Suprapubic skin (tissue), 4 donors: ENCODE measurements at places on chromosomes 1 and 21. TPM values are rescaled to one million over a fixed set of nuclear protein-coding genes. Genes with fewer than 3 reads are reported as not detected.

SDC3 gene
- total RNA-seq: 7.7 TPM

KRTAP19-3 gene
- total RNA-seq: not detected

PDZK1 gene
- 4.3 TPM for total RNA-seq

S100A7 gene
- total RNA-seq: 5.1 TPM

ITGB2 gene
- 15.4 TPM for total RNA-seq

DPH2 gene
- total RNA-seq: 64.4 TPM

TMEM61 gene
- total RNA-seq: 6.3 TPM

ADAMTS4 gene
- 0.93 TPM for total RNA-seq

S100A10 gene
- 165 TPM for total RNA-seq

ETNK2 gene
- total RNA-seq: 40.7 TPM

DNA sequence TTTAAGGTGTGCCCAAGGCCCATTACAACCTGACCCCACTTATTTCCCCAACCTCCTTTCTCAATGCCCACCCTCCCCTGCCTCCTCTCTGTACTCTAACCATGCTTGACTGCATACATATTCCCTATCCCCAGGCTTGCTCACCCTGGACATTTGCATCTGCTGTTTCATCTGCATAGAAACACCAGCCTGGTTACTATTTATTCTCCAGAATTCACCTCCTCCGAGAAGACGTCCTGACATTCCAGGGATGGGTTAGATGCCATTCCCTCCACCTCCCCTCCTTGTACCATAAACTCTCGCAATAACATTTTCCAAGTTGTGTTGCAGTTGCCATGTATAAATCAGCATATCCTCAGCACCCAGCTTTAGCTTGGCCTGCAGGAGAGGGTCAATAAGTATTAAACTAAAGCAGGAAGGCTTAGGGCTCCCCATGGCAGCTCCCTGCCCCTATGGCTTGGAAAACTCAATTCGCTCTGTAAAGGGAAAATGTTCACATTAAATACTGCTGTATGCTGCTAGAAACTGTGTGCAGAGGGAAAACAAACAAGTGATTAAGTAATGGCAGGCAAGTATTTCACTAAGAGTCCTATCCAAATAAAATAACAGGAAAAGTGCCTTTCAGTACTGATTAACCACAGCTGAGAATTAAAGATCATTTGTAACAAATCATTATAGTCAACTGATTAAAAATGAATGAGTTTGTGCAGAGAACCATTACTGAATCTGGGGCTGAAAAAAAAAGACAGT is 202.3 kb downstream of the TNR start:
- H3K36me3 ChIP-seq: no peaks in the 10 kb centered on the region
- no peak overlapping the region for H3K4me3 ChIP-seq
- no peaks in the 10 kb centered on the region for H3K4me1 ChIP-seq
- no peak overlapping the region for H3K27ac ChIP-seq

DNA sequence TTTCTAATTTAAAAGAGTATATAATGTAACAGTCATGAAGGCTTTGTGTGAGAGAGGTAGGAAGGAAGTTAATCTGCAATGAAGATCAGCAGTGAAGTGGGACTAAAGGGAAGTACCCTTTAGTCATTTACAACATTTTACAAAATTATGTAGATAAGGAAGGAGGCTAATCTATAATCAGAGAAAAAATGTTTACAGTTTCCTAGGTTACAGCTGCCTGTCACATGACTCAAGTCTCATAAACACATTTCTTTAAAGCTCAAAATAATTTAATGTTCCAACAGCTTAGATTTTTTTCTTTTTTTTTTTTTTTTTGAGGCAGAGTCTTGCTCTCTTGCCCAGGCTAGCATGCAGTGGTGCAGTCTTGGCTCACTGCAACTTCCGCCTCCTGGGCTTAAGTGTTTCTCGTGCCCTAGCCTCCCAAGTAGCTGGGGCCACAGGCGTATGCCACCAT is 26.2 kb upstream of the CAP1 start:
- H3K4me1 ChIP-seq: no peaks in the 10 kb centered on the region
- no peak overlapping the region for H3K27ac ChIP-seq
- H3K4me3 ChIP-seq: no peak overlapping the region

- no peak for DNase-seq
- H3K4me1 ChIP-seq: peaks cover 19% of the 10 kb centered on the region
- no peaks in the 10 kb centered on the region for H3K36me3 ChIP-seq
Measured at GRCh38 chr1:162323023-162323422, 53.6 kb downstream of the SPATA46 start.

DNA sequence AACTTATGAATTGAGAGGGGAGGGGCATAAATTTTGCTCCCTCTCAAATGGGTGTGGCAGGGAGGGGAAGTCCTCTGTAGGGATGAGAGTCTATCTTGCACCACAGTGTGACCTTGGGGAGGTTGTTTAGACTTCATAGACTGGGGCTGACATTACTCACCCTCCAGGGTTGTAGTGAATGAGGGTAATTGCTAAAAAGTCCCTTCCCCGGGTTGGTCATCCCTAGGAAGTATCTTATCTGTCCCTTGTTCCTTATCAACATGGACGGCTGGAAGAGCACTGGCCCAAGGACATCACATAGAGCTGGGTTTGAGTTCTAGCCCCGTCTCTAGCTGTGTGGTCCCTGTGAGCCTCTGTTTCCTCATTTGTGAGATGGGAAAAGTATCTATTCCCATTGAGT is 52.4 kb upstream of the SLC2A1 start:
- H3K4me1 ChIP-seq: peaks cover 32% of the 10 kb centered on the region
- H3K4me3 ChIP-seq: no peak overlapping the region
- H3K27me3 ChIP-seq: peaks cover 15% of the 10 kb centered on the region
- no peak overlapping the region for H3K27ac ChIP-seq

DNA sequence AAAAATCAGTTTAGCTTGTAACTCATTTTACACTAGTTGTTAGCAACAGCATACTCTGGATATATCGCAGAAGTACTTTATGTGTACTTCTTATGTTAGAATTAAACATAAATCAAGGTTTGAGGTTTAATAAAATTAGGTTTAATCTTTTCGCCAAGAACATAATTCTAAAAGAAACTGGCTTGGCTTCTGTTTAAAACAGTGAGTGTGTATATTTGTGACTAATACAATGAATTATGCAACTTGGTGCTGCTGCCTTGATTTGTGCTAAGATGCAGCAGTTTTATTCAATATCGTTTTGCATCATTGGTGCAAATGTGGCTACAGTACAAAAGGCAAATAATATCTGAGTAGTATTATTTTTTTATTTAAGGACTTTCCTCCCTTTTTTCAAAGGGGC is 44.8 kb downstream of the USP25 start:
- H3K4me3 ChIP-seq: no peak overlapping the region
- H3K4me1 ChIP-seq: peaks cover under 1% of the 10 kb centered on the region
- no peak overlapping the region for H3K27ac ChIP-seq
- no peaks in the 10 kb centered on the region for H3K27me3 ChIP-seq
- H3K36me3 ChIP-seq: peaks cover 3% of the 10 kb centered on the region

- no peak overlapping the region for H3K27ac ChIP-seq
- H3K27me3 ChIP-seq: no peaks in the 10 kb centered on the region
- H3K4me3 ChIP-seq: no peak overlapping the region
- H3K36me3 ChIP-seq: no peaks in the 10 kb centered on the region
Measured at GRCh38 chr1:93002781-93003180, 41.5 kb upstream of the DIPK1A start.

GRCh38 chr1:2505461-2505994 is 20.9 kb downstream of the PANK4 start:
- no peak overlapping the region for H3K4me3 ChIP-seq
- H3K27ac ChIP-seq: no peak overlapping the region
- peaks cover 39% of the 10 kb centered on the region for H3K27me3 ChIP-seq
- DNase-seq: no peak

GRCh38 chr1:21598904-21599303 is 70.3 kb downstream of the RAP1GAP start:
- peaks cover 24% of the 10 kb centered on the region for H3K27me3 ChIP-seq
- no peak overlapping the region for H3K4me3 ChIP-seq
- H3K27ac ChIP-seq: no peak overlapping the region

DNA sequence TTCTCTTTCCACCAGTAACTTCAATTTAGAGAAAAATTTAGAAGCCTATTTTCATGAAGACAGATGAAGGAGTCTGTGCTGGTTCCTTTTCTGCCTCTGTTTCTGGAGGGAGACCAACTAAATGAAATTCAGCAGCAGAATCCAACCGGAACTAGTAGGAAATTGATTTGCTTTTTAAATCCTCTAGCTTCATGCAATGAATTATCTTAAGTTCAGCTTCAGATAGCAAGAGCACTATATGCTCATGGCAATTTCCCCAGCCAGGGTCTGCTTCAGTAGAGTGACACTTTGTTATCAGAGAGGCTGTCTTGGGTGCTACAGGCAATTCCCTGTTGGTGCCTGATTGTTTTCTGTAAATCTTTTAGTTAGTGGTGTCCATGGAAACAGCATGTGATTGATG is 189.7 kb downstream of the SLC35F3 start:
- H3K27me3 ChIP-seq: peaks cover 3% of the 10 kb centered on the region
- no peaks in the 10 kb centered on the region for H3K36me3 ChIP-seq
- H3K4me3 ChIP-seq: no peak overlapping the region
- no peaks in the 10 kb centered on the region for H3K4me1 ChIP-seq
- H3K27ac ChIP-seq: no peak overlapping the region
- no peak for DNase-seq

GRCh38 chr1:232519186-232519585 is 110.7 kb downstream of the SIPA1L2 start:
- H3K4me3 ChIP-seq: no peak overlapping the region
- no peaks in the 10 kb centered on the region for H3K27me3 ChIP-seq
- H3K27ac ChIP-seq: no peak overlapping the region
- peaks cover 8% of the 10 kb centered on the region for H3K36me3 ChIP-seq

- no peaks in the 10 kb centered on the region for H3K36me3 ChIP-seq
- no peaks in the 10 kb centered on the region for H3K27me3 ChIP-seq
- no peak for DNase-seq
- H3K4me3 ChIP-seq: no peak overlapping the region
Measured at GRCh38 chr1:185044387-185044786, 971 bp upstream of the RNF2 start.

DNA sequence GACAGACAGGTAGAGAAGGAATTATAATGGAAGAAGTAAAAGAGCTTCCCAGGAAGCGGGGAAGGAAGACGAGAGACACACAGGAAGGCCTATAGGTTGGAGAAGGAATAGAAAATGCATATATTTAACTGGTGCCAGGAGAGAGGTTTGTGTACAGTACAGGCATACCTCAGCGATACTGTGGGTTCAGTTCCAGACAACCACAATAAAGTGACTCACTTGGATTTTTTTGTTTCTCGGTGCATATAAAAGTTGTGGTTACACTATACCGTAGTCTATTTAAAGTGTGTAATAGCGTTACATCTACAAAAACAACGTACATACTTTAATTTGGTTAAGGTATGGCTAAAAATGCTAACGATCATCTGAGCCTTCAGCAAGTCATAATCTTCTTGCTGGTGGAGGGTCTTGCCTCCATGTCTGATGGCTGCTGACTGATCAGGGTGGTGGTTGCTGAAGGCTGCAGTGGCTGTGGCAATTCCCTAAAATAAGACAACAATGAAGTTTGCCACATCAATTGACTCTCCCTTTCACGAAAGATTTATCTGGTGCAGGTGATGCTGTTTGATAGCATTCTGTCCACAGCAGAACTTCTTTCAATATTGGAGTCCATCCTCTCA is 16.0 kb downstream of the YARS1 start:
- DNase-seq: no peak
- H3K4me1 ChIP-seq: no peaks in the 10 kb centered on the region
- no peak overlapping the region for H3K4me3 ChIP-seq
- no peak overlapping the region for H3K27ac ChIP-seq
- H3K36me3 ChIP-seq: peaks cover 60% of the 10 kb centered on the region

DNA sequence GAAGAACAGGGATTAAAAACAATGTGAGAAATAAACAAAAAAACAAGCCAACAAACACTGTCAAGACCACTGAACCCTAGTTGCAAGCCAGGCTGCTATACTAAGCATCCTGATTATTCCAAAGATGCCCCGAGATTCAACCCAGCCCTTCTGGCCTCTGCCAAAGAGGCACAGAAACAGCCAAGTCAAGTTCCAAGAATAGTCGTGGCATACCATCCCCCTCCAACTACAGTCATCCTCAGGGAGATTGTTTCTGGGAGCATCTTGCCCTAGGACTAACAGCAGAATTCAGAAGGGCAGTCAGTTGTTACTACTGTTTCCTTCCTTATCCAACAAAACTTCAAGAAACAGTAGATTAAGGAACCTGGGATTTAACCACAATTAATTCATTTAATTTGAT is 52.3 kb downstream of the ABL2 start:
- no peaks in the 10 kb centered on the region for H3K27me3 ChIP-seq
- no peak for DNase-seq
- peaks cover 3% of the 10 kb centered on the region for H3K36me3 ChIP-seq
- no peak overlapping the region for H3K4me3 ChIP-seq

DNA sequence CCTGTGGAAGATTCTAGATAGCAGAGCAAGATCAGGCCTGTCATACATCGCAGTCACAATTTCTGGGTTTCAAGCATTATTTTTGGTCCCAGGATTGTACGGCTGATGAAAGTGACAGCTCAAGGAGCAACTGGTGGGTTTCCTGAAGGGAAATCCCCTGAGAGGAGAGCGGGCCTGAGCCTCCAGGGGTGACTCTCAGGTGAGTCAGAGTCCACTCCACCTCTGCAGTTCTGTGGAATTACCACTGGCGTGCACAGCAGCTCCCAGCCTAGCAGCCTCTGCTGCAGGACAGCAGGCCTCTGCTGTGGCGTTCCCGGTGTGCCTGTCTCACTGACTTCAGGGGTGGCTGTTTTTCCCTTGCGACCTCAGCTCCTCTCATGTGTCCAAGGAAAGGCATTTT is 24.4 kb downstream of the SLC66A1 start:
- H3K36me3 ChIP-seq: peaks cover 28% of the 10 kb centered on the region
- H3K4me1 ChIP-seq: peaks cover 9% of the 10 kb centered on the region
- H3K27me3 ChIP-seq: no peaks in the 10 kb centered on the region
- H3K4me3 ChIP-seq: no peak overlapping the region
- no peak for DNase-seq
- no peak overlapping the region for H3K27ac ChIP-seq

GRCh38 chr1:97137862-97138514 is 416.4 kb downstream of the PTBP2 start:
- peaks cover 7% of the 10 kb centered on the region for H3K4me1 ChIP-seq
- H3K27ac ChIP-seq: no peak overlapping the region
- H3K4me3 ChIP-seq: no peak overlapping the region
- DNase-seq: no peak
- no peaks in the 10 kb centered on the region for H3K27me3 ChIP-seq
- no peaks in the 10 kb centered on the region for H3K36me3 ChIP-seq

GRCh38 chr21:46598581-46599572 is 6.0 kb downstream of the S100B start:
- H3K27ac ChIP-seq: no peak overlapping the region
- H3K4me1 ChIP-seq: peaks cover 6% of the 10 kb centered on the region
- DNase-seq: peak; percentile 56
- H3K27me3 ChIP-seq: no peaks in the 10 kb centered on the region

- no peaks in the 10 kb centered on the region for H3K36me3 ChIP-seq
- no peak for DNase-seq
- H3K4me1 ChIP-seq: peaks cover 15% of the 10 kb centered on the region
- H3K27ac ChIP-seq: no peak overlapping the region
- no peak overlapping the region for H3K4me3 ChIP-seq
Measured at GRCh38 chr1:154745750-154746425, 124.2 kb downstream of the KCNN3 start.
